ENCODE measurements at places on chromosomes 4 and X.

DNA sequence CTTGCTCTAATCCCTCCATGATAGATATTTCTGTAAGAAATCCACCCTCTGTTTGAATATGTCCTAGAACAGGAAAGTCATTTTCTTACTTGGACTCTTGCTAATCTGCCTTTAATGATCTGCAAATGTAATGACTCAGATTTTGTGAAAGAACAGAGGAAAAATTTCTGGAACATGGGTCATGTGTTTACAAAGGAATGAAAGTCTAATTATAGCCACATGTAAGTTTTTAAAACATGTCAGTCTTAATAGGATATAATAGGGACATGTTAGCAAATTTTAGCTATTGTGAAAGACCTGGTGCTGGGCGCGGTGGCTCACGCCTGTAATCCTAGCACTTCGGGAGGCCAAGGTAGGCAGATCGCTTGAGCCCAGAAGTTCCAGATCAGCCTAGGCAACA is 47.6 kb downstream of the GRK4 start:
- peak; percentile 78 for DNase-seq

- no peak for DNase-seq
Observed at GRCh38 chr4:55912249-55912648, 36.5 kb upstream of the CEP135 start.

DNA sequence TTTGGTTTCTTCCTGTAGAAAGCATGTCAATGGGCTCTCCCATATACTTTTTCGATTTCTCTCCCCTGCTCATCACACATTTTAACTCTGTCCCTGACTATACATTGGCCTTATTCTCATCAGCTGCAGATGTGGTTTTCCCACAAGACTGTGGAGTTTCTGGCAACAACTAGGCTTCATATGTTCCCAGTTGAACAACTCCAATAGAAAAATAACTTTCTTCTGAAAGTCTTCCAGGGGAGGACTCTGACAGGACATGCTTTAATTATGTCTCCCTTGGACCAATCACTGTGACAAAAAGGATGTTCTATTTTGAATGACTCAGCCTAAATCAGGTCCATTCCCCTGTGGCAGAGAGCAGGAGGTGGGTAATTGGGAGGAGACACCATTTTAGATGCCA is 28.1 kb downstream of the SPANXC start:
- peak; percentile 4 for DNase-seq

DNA sequence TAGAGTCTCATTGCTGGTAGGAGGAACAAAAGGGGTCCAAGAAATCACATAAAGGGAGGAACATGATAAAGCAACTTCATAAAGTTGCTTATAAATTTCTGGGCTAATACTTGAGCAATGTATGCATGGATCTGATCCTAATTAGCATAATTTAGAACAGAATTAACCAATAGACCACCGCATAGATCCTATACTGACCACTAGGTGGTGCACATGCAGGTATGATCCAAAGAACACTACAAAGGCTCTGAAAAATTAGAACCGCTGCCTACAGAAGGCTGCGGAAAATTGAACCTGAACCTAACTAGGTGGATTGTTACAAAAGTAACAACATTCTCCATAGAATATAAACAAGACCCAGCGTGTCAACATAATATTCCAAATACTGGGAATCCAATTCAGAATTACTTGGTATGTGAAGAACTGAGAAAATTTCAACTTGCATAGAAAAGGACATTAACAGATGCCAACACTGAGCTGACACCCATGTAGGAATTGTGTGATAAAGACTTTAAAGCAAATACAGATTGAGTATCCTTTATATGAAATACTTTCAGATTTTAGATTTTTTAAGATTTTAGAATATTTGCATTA is 23.3 kb downstream of the BRCC3 start:
- no peak for DNase-seq

GRCh38 chrX:135625995-135626394 is 87.4 kb upstream of the CT45A1 start:
- DNase-seq: no peak

DNA sequence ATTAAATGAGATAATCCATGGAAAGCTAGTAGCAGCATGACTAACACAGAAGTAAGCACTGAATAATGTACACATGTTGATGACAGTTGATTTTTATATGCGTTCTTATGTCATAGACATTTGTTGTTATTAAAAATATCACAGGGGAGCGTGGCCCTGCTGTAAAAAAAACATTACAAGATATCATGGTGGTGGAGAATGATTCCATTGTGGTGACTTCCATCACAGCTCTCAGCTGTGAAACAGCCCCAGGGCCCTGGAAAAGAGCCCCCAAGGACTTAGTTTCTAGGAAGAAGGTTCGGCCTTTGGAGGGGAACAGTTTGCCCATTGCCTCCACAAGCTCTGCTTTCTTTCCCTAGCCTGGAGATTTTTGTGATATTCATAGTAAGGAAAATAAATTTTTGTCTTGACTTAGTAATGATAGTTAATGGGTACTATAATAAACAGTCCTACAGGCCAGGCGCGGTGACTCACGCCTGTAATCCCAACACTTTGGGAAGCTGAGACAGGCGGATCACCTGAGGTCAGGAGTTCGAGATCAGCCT is 49.9 kb downstream of the FAM114A1 start:
- DNase-seq: no peak

DNA sequence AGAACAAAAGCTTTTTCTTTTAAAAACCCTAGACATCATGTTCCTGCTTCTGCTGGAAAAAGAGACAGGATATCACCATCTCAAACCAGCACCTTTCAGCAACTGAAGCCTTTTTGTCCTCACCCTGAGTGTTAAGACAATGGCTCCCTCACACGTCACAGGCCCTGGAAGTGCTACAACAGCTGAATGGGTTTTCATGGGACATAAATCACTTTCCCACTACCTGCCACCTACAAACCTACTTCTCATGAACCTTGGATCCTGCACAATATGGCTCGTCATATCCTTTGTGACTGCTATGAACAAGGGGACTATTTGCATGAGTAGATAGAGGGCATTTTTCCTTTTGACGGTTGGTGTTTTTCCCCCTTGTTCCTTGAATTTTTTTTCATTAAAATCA is 93.6 kb downstream of the TSPAN5 start:
- no peak for DNase-seq

DNA sequence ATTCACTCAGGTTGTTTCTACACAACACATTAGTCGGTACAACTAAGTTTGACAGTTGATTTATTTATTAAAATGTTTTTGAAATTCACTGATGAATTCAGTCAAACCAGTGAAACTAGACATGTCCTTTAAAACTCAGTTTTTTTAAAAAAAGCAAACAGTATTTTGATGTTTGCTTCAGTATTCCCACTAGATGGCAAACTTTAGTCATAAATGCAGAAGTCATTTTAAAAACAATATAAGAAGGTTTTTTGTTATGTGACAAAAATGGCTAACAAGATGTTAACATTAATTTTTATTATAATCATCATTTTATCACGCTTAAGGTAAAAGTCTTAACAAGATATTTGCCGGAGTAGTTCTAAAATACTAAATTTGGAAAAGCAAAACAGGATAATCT is 1337.8 kb upstream of the DIAPH2 start:
- no peak for DNase-seq

GRCh38 chrX:13432414-13433297 is 112.8 kb upstream of the ATXN3L start:
- peak; percentile 98 for DNase-seq

- peak; percentile 92 for DNase-seq
Observed at GRCh38 chr4:24770032-24770584, 25.3 kb upstream of the SOD3 start.

GRCh38 chrX:51917604-51918003 is 24.2 kb downstream of the MAGED1 start:
- DNase-seq: no peak

- DNase-seq: no peak
Observed at GRCh38 chrX:149818652-149819051, 36.9 kb downstream of the MAGEA9 start.

DNA sequence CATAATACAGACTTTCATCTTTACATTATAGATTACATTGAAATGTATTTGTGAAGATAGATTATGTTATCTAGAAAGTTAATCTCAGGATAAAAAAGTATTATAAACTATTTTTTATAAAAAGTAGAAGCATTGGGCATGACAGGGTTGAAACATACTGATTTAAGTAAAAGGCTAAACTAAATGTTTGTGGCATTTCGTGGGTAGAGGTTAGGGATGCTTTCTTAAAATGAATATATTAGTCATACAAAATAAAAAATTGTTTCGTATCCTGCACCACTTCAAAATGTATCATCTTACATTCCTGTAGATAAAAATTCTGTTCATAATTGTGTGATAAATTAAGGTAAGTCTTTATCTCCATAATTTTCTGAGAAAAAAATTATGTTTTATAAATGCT is 603.6 kb downstream of the SPRY1 start:
- DNase-seq: no peak

GRCh38 chr4:151688003-151688784 is 72.6 kb downstream of the GATB start:
- DNase-seq: no peak

GRCh38 chr4:84644087-84644486 is 61.2 kb downstream of the CDS1 start:
- no peak for DNase-seq

- no peak for DNase-seq
Observed at GRCh38 chrX:109818976-109819375, 85.9 kb upstream of the ACSL4 start.

DNA sequence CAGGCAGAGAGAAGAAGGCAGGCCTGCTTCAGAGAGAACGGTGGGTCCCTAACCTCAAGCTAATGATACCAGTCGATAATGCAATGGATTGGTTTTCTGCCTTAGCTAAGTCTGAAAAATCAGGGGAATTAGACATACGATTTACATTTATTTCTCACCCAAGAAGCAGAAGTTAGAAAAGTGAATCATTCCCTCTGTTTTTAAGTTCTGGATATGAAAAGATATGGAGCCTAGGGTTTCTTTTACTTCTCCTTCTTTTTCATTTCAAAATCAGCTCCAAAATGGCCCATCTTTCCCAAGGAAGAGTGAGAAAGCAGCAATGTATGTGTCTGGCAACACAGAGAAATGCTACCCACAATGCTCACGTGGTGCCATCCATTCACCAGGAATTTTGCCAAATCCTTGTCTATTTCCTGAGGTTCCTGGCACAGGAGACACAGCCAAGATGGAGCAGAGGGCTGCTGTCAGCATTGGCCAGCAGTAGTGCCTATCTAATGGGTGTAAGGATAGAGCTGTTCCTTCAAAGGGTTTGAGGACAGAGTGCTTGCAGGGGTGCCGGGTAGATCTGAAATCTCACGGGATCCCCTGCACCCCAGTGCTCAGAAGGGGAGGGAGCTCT is 231.5 kb downstream of the MAML3 start:
- no peak for DNase-seq

DNA sequence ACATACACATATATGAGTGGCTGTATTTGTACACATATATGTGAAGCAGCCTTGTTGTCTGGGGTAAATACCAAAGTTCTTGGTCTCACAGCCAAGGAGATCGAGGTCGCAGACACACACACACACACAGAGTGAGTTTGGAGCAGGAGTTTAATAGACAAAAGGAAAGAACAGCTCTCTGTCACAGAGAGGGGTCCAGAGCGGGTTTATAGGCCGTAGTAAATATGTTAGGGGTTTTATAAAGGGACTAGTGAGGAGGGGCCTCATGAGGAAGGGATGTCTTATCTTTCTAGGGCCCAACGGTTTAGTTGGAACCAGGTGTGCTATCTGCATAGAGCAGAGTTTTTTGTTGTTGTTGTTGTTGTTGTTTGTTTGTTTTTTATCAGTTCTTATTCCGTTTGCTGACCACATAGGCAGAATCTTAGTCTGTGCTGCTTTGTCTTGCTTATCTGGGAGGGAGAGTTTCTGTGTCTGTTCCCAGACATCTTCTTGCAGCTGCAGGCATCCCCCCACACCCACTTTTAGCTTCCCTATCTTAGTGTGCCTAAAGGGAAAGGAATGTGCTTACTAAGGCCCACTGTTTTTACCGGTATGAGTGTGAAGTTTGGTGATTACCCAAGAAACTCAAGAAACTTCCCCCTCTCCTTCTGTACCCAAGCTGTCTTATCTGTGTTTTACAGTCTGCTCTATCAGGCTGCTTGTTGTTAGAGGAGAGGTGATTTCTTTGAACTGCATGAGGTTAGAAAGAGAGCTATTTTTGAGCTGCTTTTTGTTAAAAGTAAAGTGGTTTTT is 91.9 kb downstream of the TENT5D start:
- no peak for DNase-seq

DNA sequence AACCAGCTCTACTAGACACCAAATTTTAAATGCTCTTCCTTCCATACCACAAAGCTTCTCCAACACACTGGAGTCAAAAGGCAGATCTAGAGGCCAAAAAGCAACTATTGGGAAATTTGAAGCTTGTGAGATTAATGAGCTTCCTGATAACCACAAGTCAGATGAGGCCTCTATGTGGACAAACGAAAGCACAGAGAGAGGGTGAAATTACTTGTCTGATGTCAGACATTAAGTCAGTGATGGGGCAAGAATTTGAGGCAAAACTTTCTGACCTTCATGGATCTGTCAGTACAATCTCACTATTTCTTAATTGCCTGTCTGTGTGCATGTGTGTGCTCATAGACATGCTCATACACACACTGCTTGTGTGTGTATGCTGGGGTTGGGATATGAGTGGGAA is 103.6 kb downstream of the GUCY2F start:
- no peak for DNase-seq

DNA sequence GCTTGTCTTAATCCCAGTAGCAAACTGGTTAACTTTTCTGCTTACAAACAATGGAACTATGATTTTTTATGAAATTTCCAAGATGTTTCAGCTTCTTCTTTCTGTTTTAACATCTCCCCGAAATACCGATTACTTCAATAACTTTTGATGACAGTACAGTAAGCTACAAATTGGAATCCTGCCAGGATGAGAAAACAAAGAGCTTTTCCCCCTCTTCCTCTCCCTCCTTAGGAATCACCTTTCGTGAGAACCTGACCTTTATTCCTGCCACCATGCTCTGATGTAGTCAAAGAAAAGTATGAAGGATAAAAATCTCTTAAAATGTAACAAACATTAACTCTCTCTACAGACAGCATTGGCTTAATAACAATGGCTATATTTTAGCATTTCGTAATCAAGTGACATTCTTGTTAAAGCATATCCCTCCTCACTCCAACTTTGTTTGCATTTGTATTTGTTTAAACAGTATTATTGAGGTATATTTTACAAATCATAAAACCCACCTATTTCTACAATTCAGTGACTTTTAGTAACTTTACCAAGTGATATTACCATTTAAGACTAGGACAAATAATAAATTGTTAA is 148.7 kb upstream of the NAP1L5 start:
- DNase-seq: no peak

- DNase-seq: no peak
Observed at GRCh38 chr4:7419961-7420660, 14.6 kb downstream of the PSAPL1 start.

- no peak for DNase-seq
Observed at GRCh38 chrX:96389281-96390047, 295.2 kb upstream of the DIAPH2 start.
